ENCODE measurements at places on chromosomes 5 and 9. TPM values are rescaled to one million over a fixed set of nuclear protein-coding genes. Genes with fewer than 3 reads are reported as not detected.

Gene FGF18
- total RNA-seq = not detected

Gene ACTBL2
- total RNA-seq = not detected

Gene FBP2
- not detected for total RNA-seq

Gene NR2F1-AS1
- total RNA-seq = 28.7 TPM

Gene SOHLH1
- total RNA-seq = not detected

Gene ROR2
- 49.7 TPM for total RNA-seq

Gene FCN2
- total RNA-seq = not detected

Gene ZNF462
- total RNA-seq = 10.0 TPM

Gene SURF1
- total RNA-seq = 45.4 TPM
